ENCODE measurements at places on chromosomes 7 and 10. TPM values are rescaled to one million over a fixed set of nuclear protein-coding genes. Genes with fewer than 3 reads are reported as not detected.

Gene SLC37A3
- 21.3 TPM for polyA plus RNA-seq

Gene C10orf53
- not detected for polyA plus RNA-seq

Gene ARL3
- polyA plus RNA-seq, result 12.6 TPM

Gene KIF20B
- 0.48 TPM for polyA plus RNA-seq

Gene LLCFC1
- polyA plus RNA-seq, result not detected

Data from adipose tissue (tissue), 3 donors.